HT1080 (cell line): ENCODE measurements at places on chromosomes 16 and 17. TPM values are rescaled to one million over a fixed set of nuclear protein-coding genes. Genes with fewer than 3 reads are reported as not detected.

The NOL3 gene
- 18.4 and 22.8 TPM in 2 replicates for total RNA-seq

The ASPHD1 gene
- total RNA-seq = 3.8 and 9.3 TPM in 2 replicates

The CA4 gene
- not detected in 2 replicates for total RNA-seq

The TBC1D3C gene
- not detected in 2 replicates for total RNA-seq

The PYDC1 gene
- not detected in 2 replicates for total RNA-seq

The SYNGR3 gene
- 2.4 and 2.5 TPM in 2 replicates for total RNA-seq

The JUP gene
- total RNA-seq = 1.6 and 4.0 TPM in 2 replicates

DNA sequence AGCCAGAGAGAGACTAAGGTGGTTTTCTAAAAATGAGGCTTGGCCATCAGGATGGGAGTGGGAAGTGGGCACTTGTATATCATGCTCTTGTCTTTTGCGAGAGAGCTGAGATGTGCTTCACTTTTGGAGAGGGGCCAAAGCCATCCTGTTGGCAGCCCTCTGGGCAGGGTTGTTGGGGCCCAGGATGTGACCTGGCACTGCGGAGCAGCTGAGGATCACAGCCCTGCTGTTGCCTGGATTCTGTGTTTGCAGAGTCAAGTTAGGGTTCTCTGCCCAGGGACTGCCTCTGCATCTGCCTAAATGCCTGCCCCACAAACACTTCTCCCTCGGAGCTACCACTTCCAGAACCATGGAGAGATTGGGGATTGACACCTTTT, 71.2 kb downstream of the PLD6 start:
- DNase-seq = no peak

DNA sequence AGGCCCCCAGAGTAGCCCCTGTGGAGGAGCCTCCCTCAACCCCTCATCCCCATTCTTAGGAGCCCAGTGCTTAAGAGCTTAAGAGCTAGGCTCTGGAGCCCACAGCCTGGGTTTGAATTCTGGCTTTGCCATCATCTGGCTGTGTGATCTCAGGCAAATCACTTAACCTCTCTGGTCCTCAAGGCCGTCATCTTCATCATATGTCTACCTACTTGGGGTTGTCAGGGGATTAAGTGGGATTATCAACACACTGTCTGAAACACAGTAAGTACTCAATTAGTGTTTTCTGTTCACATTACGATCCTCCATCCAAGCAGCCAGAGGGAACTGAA, 4.8 kb downstream of the SREBF1 start:
- DNase-seq = no peak

DNA sequence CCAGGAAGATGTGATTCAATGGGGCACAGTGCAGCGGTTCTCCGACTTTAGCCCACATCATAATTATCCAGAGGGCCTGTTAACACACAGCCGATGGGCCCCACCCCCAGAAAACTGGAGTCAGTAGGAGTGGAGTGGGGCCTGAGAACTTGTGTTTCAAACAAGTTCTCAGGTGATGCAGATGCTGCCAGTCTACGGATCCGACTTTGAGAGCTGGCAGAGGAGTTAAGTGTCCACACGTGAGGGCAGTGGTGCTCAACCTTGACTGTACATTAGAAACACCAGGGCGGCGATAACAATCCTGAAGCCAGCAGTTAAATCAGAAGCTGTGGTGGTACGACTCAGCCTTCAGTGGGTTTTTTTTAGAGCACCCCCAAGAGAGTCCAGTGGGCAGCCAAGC, 75.0 kb downstream of the GPRC5B start:
- DNase-seq = no peak

DNA sequence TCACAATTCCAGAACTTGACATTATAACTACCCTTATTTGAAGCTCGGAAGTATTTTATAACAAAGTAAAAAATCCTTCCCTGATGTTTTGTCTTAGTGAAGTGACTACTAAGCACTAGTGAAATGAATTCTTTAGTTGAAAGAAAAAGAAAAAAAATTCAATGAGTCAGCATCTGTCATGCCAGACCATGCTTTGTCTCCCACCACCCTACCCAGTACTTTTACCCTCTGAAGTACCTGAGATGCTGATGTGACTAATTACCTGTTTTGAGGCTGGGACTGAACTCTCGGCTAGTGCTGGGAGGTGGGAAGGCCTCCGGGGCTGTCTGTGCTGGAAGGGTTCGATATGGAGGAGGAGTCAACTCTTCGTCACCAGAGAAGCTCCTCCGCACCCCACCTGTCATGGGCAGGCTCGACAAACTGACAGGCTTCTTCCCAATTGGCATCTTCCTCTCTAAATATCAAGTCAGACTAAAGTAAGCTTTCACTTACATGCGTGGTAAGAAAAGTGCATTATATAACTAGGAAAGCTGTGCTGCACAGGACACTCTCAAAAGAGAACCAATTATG, 19.6 kb downstream of the NME2 start:
- no peak for DNase-seq

DNA sequence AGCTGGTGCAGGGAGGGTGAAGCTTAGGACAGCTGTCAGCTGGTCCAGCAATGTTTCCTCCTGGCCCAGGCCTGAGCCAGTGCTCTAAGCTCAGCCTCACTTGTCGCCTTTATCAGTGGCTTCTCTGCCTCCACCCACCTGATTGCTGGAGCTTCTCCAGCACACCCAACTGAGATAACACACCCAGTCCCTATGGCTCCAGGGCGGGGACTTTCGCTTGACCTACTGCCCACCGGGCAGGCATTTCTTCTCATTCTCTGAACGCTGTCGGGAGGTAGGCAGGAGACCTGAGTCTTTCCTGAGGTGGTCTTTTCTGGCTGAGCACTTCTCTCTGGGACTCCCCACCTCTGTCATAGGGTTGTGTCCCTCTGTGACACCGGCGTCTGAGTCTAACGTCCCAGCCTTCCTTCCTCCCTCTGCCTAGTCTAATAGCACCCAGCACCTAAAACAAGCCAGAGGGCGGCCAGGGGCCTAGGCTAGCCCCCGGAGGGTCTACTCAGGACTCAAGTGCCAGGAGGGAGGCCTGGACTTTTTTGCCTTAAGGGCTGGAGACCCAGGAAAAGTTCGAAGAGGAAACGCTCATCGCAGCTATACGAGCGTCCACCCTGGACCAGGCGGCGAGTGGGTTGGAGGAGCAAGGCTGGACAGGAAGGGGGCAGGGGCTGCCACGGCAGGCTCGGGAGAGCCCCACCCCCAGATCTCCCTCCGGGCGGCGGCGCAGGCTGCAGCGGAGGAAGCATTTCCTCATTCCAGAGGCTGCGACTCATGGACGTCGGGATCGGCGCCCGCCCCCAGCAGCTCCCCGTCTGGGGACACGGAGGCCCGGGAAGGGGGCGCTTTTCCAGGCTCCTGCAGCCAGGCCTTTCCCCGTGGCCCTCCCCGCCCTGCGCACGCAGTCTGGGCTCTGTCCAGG, 756 bp downstream of the TAX1BP3 start:
- DNase-seq = peak; percentile 91

- DNase-seq = no peak
Observed at GRCh38 chr17:62802561-62803205, 5.4 kb downstream of the MARCHF10 start.

- DNase-seq = no peak
Observed at GRCh38 chr16:51542981-51543815, 392.1 kb upstream of the SALL1 start.

- DNase-seq = no peak
Observed at GRCh38 chr17:82463925-82464566, 5.5 kb downstream of the NARF start.

- no peak for DNase-seq
Observed at GRCh38 chr17:11170881-11171280, 70.1 kb upstream of the SHISA6 start.

DNA sequence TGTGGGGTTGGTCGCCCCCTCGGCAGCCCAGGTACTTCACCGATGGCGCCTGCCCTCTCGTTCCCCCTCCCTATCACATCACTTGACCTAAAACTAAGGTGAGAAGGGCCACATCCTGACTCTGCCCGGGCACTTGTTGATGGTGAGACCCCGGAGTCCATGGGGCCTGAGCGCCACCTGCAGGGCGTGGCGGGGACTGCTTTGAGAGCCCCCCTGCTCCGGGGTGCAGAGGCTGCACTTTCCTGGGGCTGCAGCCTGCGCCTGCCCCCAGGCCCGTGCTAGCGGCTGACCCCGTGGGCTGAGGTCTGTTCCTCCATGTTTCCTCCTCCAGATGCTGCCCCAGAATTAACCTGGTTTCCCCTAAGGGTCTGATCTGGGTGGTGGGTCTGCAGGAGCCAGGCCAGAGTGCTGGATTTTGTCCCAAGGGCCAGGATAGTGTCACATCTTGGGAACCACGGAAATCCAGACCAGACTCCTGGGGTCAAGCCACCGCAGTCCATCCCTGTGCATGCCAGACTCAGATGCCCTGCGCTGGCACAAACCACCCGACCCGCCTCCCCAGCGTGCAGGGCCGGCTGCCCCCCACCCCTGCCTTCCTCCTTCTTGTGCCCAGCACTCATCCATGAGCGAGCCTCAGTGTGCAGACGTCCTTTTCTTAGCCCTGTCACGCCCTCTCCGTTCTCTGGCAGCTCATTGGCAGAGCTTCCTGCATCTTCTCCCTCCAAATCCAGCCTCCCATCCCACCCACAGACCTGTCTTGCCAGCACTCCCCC, 2.7 kb downstream of the NDUFAF8 start:
- DNase-seq = peak; percentile 48

GRCh38 chr17:34816848-34817247, 144.4 kb downstream of the CCT6B start:
- DNase-seq = peak; percentile 20

DNA sequence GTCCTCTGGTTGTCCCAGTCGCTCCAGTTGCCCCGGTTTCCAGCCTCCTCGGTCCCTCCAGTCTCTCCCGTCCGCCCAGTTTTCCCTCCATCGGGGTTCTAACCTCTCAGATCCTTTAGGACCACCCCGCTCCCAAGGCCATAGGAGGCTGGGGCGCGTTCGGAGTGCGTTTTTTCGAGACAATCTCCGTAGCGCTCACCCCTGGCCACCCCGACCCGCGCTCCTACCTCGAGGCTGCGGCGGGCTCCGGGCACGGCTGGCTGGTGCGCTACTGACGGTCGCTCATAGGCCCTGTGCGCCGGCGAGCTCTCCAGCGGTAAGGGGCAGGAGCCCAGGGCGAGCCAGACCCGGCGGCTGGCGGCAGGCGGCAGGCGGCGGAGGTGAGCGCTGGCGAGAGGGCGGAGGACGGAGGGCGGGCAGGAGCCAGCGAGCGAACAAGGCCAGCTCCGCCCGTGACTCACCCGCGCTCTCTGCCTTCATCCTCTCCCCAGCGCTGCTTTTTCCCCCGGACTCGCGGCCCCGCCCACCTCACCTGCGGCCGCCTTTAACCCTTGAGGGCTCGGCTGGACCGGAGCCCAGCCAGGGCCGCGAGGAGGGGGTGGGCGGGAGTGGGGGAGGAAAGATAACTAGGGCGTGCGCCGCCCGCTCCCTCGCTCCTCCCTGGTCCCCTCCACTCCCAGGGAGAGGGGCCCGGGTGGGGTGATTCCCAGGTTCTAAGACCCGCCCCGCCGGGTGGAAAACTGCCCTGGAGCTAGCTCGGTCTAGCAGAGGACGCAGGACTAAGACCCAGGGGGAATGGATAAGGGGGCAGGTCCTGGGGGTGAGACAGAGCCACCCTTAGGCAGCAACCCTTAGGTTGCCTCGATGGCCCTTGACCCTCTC, at the start of gene SP6:
TSS of gene SP6 (minus strand) at position 472 of the 882 bp plus-strand sequence. CDS start 2,734 bp downstream, outside the sequence.
- DNase-seq = peak; percentile 84

DNA sequence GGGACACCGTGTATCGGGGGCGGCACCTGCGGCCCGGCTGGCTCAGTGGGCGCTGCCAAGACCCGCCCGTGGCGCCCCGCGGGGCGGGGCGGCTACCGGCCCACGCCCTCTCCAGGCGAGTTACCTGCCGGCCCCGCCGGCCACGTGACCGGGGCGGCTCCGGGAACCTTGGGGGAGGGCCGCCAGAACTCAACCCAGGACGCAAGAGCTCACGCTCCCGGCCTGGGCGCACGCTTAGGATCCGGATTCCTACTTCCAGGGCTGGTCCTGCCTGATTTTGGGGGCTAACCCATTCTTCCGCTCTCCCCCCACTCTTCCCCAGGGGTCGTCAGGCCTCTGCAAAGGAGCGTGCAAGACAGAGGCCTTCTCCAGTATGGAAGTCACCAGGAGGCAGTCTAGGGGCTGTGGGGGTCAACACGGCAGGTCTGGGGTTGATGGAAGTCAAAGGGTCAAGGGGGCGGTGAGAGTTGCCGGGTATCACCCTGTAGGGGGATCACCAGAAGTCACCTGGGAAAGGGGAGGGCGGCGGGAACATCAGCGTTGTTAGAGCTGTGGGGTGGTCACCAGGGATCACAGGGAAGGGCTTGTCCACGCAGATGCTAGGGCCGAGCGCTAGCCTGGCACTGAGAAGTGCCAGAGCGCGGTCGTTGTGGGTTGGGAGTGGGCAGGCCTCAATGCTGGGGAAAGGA, 354 bp upstream of the ESRP2 start:
- no peak for DNase-seq

DNA sequence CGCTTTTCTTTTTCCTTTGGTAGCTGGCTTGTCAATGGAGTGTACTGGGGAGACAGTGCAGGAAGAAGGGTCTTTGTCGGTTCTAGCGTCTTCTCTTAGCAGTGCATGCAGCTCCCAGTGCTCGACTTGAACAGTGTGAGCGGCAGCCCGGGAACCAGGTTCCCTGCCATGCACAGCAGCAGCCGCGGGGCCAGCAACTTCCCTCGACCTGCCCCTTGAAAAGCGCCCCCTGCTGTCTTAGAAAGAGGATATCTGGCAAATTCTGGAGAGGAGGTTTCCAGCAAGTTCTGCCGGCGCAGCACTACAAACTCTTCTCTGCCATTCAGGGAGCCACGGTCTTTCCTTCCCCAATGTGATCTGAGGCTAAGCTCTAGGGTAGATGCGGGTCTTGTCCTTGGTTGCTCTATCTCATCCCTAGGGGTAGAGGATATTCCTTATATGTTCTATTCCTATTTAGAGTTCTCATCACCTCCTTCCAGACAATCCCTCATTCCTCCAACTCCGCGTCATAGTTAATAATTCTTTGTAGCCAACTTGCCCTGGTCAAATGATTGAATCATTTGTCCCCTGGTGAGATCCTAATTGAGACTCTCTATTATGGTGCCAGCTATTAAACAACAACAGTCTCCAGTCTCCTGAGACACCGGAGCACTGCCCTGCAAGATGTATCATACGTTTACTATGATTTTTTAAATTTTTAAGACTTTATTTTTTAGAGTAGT, 451.3 kb downstream of the PMP22 start:
- DNase-seq = no peak

- DNase-seq = no peak
Observed at GRCh38 chr16:79469999-79470398, 130.5 kb downstream of the MAF start.

DNA sequence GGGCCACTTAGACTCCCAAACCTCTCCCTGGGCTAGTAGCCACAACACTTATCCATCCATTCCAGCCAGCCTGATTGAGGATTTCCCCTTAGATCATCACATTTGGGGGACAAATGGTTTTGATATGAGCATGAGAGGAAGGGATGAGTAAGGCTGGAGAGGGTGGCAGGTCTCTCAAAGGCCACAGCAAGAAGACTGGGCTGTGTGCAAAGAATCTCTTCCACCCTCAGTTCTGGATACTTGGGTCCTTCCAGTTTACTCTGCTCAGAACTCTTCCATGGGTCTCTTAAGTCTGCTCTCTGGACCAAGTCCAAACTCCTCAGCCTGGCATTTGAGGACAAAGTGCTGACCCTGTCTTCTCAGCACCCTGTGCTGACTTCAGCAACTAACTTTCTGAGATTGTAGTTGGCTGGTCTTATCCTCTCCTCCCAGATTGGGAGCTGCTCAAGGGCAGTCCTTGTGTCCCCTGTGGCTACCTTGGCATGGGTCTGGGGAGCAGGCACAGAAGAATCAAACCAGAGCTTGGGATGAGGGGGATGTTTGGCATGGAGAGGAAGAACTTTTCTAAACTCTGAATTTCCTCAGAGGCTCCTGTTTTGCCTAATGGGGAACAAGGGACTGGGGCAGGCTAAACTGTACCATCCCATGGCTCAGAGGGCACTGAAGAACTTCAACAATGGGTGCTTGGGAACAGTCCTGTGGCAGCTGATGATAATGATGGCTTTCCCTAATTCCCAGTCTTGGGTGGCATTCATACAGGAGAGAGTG, 3.1 kb upstream of the NFATC3 start:
- no peak for DNase-seq
